Stimulated activated CD4-positive, alpha-beta T cell treated with anti-CD3 and anti-CD28 coated beads, Interleukin-1b, Interleukin-23, amount 100 ng/mL, for 1 hour (primary cell): ENCODE measurements at places on chromosomes 5 and 9.

DNA sequence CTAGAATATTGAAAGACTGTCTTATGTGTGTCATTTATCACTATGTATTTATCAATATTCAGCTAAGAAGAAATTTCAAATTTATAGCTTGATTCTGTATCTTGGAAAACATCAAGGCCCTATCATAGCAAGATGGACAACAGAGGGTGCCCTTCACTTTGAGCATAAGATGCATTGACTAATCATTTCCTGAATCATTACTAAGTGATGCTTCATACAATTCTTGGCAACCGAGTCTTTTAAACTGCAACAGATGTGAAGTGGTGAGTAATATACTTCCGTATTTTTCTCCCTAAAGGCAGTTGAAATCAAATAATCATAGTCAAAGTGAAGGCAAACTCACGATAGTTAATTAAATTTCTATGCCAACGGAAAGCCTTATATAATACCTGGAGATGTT, 318.6 kb upstream of the RGMB start:
- no peak for DNase-seq

DNA sequence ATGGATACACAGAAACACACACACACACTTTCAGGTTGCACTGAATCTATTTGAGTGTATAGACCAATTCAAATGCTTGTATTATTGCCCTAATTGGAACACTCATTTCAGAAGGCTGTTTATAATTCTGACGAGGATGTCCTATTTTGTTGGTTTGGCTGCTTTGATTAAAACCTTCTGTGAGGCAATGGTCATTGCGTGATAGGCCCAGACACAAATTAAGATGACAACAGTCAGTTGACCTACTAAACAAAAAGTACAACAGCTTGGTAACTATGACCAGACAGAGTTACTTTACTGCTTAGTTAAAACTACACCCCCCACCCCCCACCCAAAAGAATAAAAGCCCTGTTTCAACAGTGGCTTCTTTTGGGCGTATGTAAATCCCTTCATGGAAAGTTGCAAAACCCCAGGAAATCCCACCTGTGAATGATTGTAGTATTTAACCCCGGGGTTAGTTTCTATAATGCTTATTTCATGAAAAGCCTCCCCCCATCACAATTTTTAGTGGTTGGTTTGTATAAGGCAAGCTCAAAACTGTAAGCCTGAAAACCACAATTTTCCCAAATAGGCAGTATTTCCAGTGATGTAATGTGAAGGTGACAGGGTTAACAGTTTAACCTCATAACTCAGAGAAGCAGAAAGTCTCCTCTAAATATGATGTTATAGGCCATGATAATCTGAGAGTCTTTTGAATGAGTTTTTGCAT, 340.8 kb downstream of the FGF10 start:
- no peak for DNase-seq

DNA sequence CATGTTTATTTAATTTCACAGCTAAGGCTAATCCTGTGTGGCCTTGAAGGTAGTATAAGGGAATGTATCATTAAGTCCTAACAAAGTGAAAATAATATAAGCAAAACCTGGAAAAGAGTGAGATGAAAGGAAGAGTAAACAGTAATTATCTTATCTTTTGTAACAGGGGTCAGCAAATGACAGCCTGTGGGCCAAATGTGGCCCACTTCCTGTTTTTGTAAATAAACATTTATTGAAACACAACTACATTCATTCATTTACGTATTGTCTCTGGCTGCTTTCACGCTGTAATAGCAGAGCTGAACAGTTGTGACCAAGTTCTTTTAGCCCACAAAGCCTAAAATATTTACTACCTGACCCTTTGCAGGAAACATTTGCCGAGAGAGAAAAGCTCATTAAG, 78.4 kb upstream of the HTR4 start:
- DNase-seq: no peak

- DNase-seq: no peak
These were observed 19.5 kb upstream of the GOLPH3 start for GRCh38 chr5:32193591-32193990.

DNA sequence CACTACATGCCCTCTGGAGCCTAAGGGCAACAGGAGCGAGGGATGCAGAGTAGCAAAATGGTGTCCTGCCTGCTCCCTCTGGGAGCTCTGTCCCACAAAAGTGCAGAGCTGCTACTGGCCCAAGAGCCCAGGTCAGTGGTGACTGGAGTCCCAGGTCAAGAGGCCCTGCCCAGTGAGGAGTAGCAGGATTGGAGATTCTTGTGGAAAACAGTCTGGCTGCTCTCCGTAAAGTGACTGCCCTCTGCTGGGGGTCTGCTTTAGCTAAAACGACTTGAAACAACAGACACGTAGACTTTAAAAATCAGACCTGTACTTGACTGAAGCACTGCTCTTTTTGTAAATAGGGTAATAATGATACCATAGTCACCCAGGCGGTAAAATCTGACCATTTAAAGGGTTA, 917.0 kb downstream of the MAT2B start:
- DNase-seq: no peak

GRCh38 chr5:7375457-7375856, 20.5 kb upstream of the ADCY2 start:
- no peak for DNase-seq

DNA sequence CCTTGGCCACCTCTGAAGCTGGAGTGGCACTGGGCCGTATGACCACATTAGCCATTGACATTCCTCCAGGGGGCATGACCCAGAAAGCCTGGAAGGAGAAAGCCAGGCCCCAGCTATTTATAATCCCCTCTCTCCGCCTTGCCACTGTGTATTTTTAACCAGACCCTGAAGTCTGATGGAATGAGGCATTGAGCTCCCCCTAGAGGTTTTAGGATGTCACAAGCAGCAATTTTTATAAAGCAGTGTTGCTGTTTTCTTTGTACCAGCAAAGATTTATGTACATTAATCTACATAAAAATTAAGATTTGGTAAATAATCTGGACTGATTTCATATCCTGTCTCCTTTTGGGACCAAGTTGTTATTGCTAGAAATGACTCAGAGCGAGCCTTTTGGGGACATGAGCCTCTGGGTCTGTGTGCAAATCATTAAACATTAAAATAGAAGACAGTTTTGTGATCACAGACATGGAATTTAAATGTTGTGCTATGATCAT, 127.1 kb downstream of the TRIO start:
- no peak for DNase-seq

DNA sequence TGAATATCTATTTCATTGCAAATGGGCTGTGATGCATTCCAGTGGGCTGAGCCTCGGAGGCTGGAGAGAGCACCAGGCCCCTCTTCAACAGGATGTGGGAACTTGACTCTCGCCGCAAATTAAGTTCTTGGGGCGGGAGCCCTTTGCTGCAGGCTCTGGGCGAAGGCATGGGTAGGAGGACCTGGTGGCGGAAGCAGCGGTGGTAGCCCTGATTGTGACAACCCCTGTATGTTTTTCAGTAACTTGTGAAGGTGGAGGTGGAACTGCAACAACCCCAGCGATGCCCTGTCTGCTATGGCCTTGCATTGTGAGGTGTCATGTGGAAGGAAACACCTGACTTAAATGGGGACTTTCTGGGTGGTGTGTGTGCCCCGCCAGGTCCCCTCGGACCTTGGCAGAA, 9.4 kb downstream of the FYB1 start:
- DNase-seq: peak; percentile 51

- DNase-seq: no peak
These were observed 8.6 kb downstream of the UCK1 start for GRCh38 chr9:131522257-131523085.

DNA sequence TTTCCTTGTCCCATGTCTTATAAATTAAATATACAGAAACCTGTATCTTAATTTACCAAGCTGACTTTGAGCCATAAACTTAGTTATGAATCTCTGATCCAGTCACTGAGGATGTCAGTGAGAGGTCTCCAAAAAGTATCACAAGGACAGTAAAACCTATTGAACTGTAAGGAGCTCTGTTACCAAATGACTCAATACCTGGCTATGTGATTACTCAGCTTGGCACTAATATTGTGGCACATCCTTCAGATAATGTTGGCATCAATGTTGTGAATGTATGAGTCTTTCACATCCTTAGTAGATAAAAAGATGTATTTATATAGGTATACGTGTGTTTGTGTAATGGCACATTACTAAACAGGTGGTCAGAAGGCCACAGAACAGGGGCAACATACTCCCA, 18.0 kb upstream of the CAPSL start:
- DNase-seq: no peak

- no peak for DNase-seq
These were observed 92.1 kb downstream of the PBX3 start for GRCh38 chr9:125839317-125839716.

- DNase-seq: no peak
These were observed 6.3 kb upstream of the TRMT10B start for GRCh38 chr9:37747271-37747753.

DNA sequence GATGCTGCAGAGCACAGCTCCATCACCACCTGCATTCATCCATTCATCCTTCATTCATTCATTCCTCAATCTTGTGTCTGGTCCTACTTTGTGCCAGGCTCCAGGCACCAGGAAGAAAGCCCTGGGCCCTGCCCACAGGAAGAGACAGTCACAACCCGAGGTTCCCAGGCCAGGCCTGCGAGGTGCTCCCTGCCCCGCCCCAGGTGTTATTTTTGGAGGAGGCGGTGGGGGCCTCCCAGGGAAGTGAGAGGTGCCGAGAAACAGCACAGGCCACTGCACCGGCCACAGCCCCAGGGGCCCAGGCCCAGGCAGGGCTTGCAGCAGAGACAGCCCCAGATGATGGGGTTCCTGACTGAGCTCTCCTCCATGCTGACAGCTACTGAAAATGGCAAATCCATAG, 33.4 kb downstream of the VAV2 start:
- DNase-seq: no peak

DNA sequence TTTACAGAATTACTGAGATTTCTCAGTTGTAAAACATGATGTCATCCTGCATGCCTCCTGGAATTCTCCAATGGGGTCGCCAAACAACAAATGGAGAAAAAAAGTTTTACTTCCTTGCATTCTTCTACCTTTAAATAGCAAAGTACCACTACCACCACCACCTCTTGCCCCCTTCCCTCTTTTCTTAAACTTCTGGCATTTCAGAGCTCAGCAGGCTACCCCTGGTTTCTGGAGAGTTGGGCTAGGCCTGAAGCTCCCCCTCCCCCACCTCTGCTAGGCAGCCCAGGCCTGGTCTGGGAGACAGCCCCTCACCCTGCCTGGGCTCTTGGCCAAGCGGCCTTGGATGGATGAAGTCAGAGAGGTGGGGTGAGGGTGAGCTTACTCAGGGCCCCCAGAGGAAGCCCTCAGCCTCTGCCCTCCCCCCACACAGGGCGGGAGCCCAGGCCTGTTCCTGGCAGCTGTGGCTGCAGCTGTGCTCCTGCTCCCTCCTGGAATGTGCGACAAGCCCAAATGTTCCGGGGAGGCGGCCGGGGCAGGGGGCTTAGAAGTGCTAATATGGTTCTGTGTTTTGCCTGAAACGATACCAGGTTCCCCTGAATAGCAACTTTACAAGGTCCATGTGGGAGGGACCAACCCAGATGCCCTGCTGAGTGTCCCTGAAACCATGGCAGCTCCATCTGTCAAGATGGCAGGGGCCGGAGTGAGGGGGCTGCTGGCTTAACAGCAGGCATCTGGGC, 6.0 kb upstream of the CCIN start:
- no peak for DNase-seq

GRCh38 chr5:111928511-111928910, 171.5 kb upstream of the NREP start:
- DNase-seq: no peak

- no peak for DNase-seq
These were observed at the start of gene SNCAIP for GRCh38 chr5:122311961-122312590. TSS of gene SNCAIP (plus strand) at chr5:122312237. CDS start at chr5:122391135, 78,898 bp downstream.

GRCh38 chr9:107307331-107307730, 24.3 kb downstream of the RAD23B start:
- no peak for DNase-seq

- no peak for DNase-seq
These were observed 134.8 kb upstream of the ADAMTS16 start for GRCh38 chr5:5005353-5005752.

- DNase-seq: no peak
These were observed 91.8 kb downstream of the PDE6A start for GRCh38 chr5:149852641-149853330.

DNA sequence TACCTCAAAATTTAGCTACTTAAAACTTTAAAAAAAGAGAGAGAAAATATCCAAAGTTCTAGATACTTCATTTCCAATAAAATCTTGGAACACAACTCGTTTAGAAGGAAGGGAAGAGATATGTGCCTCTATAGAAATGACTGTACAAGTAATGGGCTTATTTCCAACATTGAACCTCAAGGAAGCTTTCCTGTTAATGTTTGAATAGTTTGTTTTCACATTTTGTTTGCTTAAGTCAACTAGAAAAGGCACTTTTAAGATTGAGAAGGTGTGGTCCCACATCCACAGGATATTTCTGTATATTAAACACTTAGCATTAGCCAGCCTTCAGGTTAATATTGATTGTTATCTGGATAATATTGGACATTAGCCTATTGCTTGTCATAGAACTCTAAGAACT, 384.7 kb downstream of the PTPRD start:
- no peak for DNase-seq

DNA sequence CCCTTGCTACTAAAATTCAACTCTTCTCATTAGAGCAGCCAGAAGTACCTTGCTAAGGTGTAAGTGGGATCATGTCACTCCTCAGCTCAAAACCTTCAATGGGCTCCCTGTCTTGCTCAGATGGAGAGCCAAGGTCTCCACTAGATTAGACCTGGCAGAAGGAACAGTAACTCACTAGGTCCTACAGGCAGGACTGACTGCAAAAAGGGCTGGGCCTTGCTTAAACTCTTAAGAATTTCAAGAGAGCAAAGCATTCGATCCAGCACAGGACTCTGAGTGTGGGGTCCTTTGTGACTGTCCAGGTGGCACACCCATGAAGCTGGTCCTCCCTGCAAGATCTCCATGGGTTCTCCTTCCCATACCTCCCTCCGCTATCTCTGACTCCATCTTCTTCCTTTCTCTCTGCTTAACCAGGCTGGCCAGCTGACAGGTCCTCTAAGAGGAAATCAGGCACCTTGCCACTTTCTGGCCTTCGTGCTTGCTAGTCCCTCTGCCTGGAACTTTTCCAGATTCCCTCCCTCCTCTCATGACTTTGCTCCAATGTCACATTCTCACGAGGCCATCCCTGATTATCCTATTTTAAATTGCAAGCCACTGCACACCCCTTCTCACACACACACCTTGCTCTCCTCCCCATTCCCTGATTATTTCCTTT, 70.2 kb downstream of the BASP1 start:
- no peak for DNase-seq

- no peak for DNase-seq
These were observed 124.6 kb upstream of the TBCA start for GRCh38 chr5:77900691-77901090.

GRCh38 chr9:135147474-135147805, 60.0 kb downstream of the OLFM1 start:
- no peak for DNase-seq
